ENCODE measurements at places on chromosomes 13 and 19.
A peak's percentile ranks its signal among the peaks of the same experiment; 100 is the strongest.

- DNase-seq, result no peak
Measured at GRCh38 chr19:40687525-40688016, 2.9 kb downstream of the NUMBL start.

- DNase-seq, result no peak
Measured at GRCh38 chr19:54172471-54173358, at the start of gene TMC4. Gene TMC4, minus strand, starts transcription at chr19:54173160. Its CDS starts 43 bp downstream, at chr19:54173117.

DNA sequence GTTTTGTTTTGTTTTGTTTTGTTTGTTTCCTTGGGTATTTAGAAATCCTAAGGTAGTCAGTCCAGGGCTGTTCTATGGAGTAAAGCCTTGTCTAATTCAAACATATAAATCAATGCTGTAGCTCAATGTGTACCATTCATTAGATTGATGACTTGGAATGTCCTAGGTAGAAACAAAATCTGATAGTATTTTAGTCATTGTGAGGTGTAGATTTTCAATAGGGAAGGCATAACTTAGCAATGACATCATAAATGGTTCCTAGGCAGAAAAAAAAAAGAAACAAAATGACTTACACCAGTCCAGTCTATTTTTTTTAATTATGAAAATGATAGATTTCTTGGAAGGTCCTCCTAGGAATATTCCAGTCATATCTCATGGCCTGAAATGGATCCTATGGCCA lies 189.9 kb downstream of the SPRY2 start:
- no peak for DNase-seq

DNA sequence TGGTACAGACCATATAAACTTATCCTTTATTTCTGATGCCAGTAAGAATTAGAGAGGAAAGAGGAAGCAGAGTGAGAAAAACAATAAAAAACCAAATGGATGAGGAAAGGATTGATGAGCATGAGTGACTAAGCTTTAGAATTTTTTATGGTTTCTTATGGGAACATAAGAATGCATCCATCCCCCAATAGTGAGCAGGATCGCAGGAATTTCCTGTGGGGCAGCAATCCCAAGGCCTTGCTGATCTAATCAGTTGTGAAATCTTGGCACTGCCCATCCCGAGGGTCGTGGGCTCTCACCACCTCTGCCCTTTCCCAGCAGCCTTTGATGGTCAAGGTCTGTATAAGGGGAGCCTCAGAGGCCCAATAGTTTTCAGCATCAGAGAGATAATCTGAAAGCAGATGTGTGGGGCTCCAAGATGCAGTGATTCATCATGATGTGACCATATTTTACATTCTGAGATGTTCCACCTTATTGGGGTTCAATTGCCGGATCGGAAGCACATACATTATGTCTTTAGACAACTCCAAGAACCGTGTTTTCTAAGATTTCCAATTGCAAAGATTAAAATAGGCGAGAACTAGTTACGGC lies 222.1 kb downstream of the DNAJC15 start:
- DNase-seq, result no peak

DNA sequence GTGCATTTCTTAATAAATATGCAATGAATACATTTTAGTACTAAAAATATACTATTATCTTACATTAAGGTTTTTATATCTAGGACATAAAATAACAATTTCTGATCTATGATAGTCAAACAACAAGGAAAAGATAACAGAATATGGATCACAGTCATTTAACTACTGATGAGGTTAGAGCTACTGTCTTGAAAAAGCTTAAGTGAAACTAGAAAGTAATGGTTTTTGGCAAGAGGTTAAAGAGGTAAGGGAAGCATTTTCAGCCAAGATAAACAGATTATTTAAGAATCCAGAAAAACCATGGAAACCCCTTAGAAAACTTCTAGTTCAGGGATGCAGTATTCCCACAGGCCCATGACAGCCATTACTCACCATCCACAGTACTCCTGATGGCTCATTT lies 787.4 kb downstream of the DACH1 start:
- DNase-seq, result no peak

- DNase-seq, result no peak
Measured at GRCh38 chr13:32150794-32151193, 119.2 kb downstream of the FRY start.

DNA sequence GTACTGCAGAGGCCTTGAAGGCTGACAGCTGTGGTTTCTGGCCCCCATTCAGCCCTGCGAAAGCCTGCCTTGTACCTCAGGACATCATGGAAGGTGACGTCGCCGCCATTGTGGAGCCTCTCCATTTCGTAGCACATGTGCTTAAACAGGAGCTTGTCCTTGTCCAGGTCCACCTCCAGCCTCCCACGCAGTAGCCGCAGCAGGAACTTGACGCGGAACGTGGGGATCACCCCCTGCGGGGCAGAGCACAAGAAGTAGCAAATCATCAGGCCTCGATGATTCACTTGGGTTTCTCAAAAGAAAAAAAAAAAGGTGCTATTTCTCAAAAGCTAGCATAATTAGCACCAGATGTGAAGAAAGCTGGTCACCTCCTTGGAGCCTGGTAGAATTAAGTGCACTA lies 351.0 kb downstream of the NALCN start:
- DNase-seq, result no peak

GRCh38 chr13:110387451-110388107 lies 80.5 kb downstream of the COL4A2 start:
- no peak for DNase-seq

- DNase-seq, result no peak
Measured at GRCh38 chr13:113187263-113187669, 21.2 kb downstream of the PCID2 start.

DNA sequence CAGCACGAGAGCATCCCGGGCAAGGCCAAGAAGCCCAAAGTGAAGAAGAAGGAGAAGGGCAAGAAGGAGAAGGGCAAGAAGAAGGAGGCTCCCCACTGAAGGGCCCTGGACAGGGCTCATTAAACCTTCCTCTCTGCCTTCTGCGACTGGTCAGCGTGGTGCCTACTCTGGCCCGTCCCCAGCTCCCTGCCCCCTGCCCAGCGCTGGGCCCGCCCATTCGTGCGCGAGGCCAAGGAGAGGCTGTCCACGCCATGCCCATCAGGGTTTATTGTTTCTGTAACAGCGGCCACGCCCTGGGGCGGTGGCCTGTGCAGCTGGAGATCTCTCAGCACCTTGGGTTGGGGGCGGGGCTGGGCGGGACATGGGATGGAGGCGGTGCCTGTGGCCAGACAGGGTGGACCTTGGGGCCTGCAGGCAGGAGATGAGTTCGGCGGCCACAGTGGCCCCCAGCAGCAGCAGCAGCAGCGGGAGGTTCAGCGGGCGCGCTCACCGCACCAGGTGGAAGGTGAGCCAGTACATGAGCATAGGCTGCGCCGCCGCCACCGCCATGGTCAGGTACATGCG lies 897 bp downstream of the C19orf33 start:
- DNase-seq, result no peak

DNA sequence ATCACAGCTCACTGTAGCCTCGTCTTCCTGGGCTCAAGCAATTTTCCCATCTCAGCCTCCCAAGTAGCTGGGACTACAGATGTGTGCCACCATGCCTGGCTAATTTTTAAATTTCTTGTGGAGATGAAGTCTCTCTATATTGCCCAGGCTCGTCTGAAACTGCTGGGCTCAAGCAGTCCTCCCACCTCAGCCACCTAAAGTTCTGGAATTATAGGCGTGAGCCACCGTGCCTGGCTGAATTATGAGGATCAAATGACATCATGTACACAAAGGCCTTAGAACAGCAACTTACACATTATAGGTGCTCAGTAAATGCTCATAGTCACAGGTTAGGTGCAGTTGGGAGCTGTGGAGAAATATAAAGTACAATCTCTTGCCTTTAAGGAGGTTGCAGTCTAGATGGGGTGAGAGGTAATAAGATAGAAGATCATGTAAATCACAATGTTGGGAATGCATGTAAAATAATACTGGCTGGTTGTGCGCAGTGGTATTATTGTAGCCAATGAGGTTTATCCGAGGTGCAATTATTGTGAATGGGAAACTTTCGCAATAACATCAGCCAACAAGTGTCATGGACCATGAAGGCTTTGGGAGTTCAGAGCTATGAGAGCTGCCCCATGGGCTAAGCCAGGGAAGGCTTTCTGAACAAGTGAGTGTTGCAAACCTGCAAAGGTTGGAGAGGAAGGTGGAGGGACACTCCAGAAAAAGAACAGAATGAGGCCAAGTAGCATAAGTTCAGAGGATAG lies 29.8 kb upstream of the CXCL17 start:
- DNase-seq, result no peak

GRCh38 chr13:80359414-80359777 lies 18.5 kb upstream of the SPRY2 start:
- DNase-seq, result no peak

GRCh38 chr19:18847549-18848463 lies 16.0 kb downstream of the UPF1 start:
- no peak for DNase-seq

DNA sequence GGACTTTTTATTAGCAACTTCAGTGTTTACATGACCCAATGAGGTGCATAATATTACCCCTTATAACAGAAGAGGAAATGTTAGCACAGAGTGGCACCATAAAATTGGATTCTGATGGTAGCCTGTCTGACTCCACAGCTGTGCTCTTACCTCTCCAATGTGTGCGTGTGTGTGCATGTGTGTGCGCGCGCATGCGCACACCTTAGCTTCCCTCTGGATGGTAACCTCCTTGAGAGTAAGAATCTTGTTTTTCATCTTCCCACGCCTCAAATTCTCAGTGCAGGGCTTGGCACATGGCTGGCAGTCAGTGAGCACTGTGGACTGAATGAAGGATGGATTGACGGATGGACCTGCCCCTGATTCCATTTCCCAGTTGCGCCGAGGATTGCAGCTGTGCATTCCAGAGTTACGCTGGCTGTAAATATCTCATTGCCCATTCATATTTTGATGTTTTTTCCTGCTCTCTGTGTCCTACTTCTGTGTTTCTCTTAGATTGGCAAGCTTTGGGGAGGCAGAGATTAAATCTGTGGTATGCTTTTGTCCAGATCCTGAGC lies 99.2 kb upstream of the WASF3 start:
- DNase-seq, result no peak

- DNase-seq, result peak; percentile 11
Measured at GRCh38 chr13:99656092-99656745, 154.9 kb downstream of the TM9SF2 start.

- DNase-seq, result no peak
Measured at GRCh38 chr13:42041011-42041683, 7.3 kb upstream of the DGKH start.

DNA sequence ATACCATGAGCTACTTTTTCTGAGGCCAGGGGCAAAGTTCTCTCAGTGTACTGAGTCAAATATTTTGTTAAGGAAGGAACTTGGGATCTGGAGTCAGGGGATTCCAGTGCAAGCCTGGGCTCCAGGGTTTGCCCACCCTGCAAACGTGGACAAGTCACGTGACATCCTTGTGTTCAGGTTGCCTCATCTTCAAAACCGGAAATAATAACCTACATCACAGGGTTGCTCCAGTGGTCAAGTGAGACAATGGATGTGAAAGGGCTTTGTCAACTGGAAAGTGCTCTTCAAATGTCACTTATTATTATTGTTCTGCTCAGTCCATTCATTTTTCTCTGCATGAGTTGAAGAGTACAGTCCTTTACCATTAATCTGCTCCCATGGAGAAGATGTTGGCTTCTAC lies 414.9 kb downstream of the COG6 start:
- no peak for DNase-seq

DNA sequence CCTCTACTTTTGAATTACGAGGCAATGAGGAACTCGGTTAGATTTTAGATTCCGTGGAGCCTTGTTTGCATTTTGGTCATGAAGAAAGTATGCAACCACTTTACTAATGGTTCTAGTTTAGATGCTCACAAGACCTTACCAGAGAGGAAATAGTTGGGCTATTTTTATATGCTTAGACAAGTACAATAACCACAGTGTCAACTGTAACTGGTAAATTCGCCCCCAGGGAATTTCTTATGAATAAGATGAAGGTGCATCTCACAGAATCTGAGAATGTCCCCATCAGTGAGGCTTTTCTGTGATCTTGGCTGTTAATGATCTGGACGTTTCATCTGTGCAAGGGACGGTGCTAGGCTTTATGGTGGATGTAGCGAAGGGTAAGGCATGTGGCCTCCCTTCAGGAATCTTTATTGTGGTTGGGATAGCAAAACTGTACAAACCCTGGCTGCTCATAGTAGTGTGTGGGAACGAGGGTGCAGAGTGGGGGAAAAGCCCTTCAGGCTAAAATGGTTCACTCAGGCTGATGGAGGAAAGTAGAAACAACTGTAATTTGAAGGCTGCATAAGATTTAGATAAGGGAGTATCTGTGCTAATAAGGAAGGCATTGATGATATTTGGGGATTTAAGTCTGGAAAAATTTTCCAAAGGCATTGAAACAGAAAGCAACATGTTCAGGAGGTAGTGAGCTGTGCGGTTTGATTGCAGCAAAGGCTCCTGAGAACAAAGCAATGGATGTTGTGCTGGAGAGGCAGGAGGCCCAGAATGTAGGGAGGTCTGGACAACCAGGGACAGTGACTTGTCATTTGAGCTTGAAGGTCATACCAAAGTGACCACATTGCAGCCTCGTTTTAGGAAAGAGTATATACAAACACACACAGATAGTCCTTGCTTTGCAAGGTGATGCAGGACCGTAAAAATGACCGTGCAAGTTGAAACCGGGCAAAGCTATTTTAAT lies 28.4 kb downstream of the UBAC2 start:
- DNase-seq, result peak; percentile 52

DNA sequence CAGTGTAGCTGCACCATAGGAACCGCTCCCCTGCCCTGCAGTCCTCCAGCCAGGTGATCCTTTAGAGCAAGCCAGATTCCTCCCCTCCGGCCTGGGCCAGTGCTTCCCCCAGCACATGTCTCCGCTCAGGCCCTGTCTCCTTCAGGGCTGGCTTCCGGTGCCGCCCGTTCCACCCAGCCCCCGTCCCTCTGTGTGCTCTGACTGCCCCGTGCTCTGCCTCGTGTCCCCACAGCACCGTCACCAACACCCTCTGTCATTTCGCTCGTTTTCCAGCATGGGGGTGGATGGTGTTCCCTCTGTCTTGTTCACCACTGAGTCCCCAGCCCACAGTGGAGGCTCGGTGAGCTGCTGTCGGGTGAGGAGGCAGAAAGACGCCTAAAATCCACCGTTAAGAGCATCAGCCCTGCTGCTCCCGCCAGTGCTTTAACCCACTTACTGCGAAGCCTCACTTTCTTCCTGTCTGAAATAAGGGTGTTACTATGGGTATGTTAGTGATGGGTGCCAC lies 54.5 kb downstream of the TSSK6 start:
- peak; percentile 15 for DNase-seq

DNA sequence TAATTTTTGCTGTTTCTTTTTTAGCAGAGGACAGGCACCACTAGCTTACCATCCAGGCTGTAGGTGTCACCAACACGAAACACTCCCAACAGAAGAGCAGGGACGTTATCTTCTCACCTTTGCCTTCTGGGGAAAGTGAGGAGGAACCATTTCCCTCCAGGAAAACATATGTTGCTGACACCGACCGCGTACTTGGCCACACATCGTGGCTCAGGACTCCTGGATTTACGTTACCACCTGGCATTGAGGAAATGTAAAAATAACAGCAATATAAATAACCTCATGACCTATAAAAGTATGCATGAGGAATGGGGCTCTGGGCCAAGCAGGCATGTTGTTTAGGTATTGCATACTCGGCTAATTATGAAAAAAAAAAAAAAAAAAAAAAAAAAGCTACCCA lies 525.1 kb downstream of the MYO16 start:
- DNase-seq, result no peak

Measured in GF-D8 (cell line).